ENCODE measurements at places on chromosomes 7 and 10.

GRCh38 chr7:40746841-40747556 lies 612.2 kb downstream of the SUGCT start:
- DNase-seq = no peak

DNA sequence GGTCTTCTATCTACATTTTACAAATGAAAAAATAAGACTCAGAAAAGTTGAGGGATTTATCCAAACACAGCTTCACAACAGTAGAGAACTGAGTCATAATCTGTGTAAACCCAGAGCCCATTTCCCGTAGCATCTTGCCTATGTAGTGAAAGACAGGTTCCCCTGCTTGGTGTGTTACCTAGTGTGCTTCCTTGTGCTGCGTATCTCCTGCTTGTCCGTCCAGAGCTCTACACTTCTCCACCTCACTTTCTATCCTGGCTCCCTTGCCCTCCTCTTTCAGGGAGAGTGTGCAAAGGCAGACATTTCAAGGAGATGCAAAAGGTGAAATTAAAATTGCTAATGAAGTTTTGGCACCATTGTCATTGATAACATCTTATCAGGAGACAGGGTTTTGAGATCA lies 1.4 kb upstream of the ASNS start:
- DNase-seq = no peak

GRCh38 chr7:20482071-20482470 lies 133.4 kb upstream of the ABCB5 start:
- no peak for DNase-seq

- no peak for DNase-seq
Observed at GRCh38 chr10:71522442-71523144, 125.9 kb downstream of the CDH23 start.

- no peak for DNase-seq
Observed at GRCh38 chr10:79420974-79421688, 24.3 kb downstream of the ZCCHC24 start.

GRCh38 chr7:95972523-95972922 lies 200.2 kb downstream of the DYNC1I1 start:
- no peak for DNase-seq

- no peak for DNase-seq
Observed at GRCh38 chr10:100775386-100775785, 30.0 kb downstream of the PAX2 start.

- DNase-seq = no peak
Observed at GRCh38 chr7:54792383-54792782, 33.4 kb upstream of the SEC61G start.

- no peak for DNase-seq
Observed at GRCh38 chr10:75335983-75336382, 65.6 kb downstream of the ZNF503 start.
